ENCODE measurements at places on chromosomes 6 and 20.

DNA sequence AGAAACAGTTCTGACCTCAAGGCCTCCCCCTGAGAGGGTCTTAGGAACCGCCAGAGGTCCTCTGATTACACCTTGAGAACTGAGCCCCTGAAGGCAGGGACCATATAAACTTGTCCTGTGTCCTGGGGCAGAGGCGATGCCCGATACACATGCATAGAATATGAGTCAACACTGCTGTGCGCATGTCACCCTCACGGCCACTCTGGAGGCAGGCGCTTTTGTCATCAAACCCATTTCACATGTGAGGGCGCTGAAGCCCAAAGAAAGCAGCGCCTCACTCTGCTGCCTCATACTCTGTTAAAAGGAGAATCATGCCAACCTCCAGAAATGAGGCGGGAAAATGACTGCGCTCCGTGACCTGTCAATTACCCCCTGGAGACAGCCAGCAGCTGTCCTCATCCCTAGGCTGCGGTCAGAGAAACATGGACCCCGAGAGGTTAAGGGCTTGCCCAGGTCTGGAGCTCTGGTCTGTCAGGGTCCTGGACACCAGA is 158.3 kb downstream of the GRM4 start:
- no peak for DNase-seq

- DNase-seq, result no peak
Observed at GRCh38 chr6:21198032-21198640, 395.4 kb upstream of the SOX4 start.

DNA sequence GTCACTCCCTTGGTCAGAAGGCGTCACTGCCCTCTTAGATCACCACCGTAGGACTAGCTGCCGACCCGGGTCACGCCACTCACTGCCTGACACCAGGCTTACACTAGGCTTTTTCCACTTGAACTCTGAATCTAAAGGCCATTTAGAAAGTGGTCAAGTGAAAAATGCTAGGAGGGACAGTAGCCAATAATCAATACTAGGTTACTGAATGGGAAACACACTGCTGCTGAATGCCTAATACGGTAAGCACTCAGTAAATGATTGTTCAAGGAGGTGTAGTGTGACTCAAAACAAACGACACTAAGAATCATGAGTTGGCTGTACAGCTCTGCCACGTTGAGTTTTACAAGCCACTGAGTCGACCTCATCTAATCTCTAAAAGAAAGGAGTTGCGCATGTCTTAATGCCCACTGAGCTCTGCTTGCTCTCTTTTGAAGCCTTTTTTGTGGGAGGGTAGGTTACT is 760 bp upstream of the IBTK start:
- DNase-seq, result no peak

GRCh38 chr6:123632641-123633040 is 4.1 kb downstream of the TRDN start:
- DNase-seq, result no peak

- no peak for DNase-seq
Observed at GRCh38 chr6:73898599-73898998, 202.6 kb downstream of the CD109 start.

Data from stimulated activated CD8-positive, alpha-beta memory T cell treated with anti-CD3 and anti-CD28 coated beads, Interleukin-7, amount 100 ng/mL, for 1 hour (primary cell).